NCI-H1092 treated with DMSO at 0.1 percent for 48 hours (cell line): ENCODE measurements at places on chromosomes 1 and 21.
A peak's percentile ranks its signal among the peaks of the same experiment; 100 is the strongest.

DNA sequence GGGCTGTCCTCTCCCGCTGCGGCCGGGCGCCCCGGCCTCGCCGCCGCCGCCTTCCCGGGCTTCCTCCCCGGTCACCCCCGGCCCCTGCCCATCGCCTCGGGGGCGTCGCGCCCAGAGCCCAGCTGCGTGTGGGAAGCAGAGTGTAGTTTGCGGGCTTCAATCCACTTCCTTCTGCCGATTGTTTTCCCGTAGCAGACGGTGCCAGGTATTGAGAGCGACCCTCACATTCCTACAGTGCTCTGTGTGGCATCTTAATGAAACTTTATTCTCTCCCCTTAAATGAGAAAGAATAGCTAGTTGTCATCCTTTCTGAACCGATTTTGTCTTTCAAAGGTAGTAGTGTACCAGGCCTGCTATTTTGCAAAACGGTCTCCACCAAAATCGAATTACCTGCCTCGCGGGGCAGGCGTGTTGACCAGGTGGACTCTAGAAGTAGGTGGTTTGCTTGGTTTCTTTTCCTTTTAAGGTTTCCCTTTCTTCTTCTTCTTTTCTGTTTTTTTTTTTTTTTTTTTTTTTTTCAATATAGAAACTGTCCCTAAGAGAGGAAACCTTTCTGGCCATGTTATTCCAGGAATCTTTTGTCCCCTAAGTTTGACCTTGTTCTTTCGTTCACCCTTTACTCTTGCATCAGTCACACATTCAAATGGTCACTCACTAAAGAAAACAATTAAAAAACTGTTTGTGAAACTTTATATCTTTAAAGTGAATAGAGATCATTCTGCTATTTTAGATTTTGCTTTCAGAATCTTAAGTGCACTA, 881 bp downstream of the USP25 start:
- DNase-seq: peak; percentile 55

GRCh38 chr1:155040358-155041093, 6.9 kb downstream of the DCST1 start:
- no peak for DNase-seq

DNA sequence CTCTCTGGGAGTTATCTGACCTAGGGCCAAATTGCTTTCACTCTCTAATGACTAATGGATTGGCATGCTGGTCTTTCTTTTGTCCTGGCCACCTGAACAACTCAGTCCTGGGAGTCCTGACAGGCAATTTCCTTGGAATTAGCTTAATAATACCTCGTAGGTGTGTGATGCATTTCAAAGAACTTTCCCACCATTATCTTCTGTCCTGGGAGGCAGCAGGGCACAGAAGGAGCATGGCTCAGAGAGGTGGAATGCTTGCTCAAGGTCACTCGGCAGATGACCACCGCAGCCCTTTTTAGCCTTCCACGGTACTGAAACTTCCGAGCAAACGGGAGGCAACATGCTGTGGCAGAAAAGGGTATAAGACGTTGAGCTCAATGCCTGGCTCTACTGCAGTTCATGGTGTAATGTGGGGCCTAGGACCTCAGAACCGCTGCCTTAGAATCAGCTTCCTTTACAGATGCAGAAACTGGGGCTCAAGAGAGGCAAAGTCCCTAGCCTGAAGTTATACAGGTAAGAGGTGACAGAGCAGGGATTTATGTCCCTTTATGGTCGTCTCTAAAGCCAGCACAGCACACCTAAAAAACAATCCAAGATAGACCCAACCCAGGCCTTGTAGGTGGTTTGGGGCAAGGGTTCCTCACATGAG, 3.2 kb downstream of the ID3 start:
- DNase-seq: no peak

- DNase-seq: no peak
These were observed 112.2 kb downstream of the GRIK3 start for GRCh38 chr1:36922071-36922470.

- peak; percentile 17 for DNase-seq
These were observed 91.5 kb upstream of the ESRRG start for GRCh38 chr1:216814576-216815259.
